WTC11 (cell line): ENCODE measurements at places on chromosomes 2 and 18.

DNA sequence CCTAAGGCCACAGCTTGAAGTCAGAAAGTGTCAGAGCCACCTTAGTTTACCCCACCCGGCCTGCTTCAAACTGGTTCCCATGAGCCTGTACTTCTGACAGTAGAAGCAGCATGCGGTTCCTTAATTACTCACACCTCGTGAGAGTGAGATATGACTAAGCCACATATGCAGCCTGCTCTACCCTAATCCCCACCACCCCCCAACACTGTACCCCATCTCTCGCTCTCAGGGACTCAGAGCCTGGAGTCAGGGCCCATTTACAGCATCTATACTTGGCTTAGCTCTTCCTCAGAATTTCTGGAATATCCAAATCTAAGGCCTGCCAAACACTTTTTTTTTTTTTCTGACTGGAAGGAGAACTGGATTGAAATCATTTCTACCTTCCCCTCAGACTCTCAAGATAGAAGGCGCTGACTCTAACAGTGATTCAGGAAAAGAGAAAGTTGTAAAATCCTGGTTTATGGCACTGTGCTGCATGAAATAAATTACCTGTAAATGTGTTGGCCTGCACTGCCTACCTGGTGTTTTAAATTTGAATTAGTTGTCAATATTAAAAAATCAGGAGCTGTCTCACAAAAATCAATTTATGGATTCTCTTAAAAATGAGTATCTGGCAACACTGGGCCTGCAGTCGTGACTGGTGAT lies 360.0 kb downstream of the RND3 start:
- DNase-seq: no peak

- no peak for DNase-seq
These were observed 41.5 kb downstream of the YES1 start for GRCh38 chr18:770583-770961.

DNA sequence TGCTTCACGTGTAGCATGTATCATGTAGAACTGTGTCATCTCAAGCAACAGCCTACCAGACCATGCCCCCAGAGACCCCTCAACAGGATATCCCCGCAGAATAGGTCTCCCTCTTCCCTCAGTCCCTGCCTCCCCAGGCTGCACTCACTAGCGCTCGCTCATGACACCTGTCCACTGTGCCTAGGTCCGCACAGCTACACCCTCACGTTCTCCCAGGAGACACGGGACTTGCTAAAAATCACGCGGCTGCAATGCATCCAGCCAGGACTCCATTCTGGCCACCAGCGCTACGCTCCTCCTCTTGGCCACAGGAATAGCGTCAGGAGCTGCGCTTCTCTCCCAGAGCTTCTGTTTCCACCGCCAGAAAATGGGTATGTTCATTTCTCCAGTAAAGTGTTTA lies 2.5 kb downstream of the PXDN start:
- DNase-seq: no peak

DNA sequence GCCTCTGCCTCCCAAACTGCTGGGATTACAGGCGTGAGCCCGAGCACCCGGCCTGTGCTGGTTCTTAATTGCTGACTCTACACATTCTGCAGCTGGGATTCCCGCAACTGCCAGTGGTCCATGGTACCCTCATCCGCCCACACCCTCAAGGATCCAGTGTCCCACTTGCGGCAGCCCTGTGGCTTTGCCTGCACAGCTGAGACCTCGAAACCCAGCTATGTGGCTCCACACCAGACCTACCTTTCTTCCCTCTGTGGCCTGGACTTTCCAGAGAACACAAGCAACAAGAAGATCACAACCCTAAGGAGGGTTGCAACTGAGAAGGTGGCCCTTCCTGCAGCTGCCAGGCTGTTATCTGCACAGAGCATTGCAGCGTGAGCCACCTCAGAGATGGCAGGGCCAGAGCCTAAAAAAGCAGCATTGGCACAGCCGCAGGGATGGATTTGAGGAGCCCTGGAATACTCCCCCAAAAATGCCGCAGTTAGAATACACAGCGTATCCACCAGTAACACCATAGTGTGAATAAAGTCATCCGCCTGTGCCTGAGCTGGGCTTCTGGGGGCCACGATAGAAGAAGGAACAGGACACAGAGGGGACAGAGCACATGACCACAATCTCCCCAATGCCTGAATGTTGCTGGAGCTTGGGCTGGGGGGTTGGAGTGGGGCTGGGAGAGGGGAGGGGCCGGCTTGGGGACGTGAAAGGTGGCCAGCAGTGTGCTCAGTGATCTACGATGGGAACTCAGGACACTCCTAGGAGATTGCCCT lies 1.9 kb downstream of the GPR55 start:
- DNase-seq: no peak

DNA sequence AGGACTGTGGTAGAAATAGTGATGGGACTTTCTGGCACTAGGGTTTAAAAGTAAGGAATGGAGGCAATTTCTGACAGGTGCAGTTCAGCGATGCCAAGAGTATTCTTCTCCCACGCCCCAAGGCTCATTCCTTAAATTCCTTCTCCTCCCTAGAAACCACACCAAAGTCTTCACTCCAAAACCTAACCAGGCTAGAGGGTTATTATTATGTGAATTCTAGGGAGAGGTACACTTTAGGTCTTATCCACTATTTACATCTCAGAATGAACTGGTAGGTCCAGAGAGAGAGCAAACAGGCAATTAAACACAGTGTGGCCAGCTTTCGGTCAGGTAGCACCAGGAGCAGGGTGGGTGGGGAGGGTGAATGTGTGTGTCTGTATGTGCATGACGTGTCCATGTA lies 11.4 kb downstream of the IL1F10 start:
- DNase-seq: no peak

- no peak for DNase-seq
These were observed 291.8 kb upstream of the TNP1 start for GRCh38 chr2:217151509-217152206.

- DNase-seq: no peak
These were observed 94.5 kb upstream of the TMEM178A start for GRCh38 chr2:39571111-39571731.

- DNase-seq: no peak
These were observed 202.2 kb downstream of the RNF152 start for GRCh38 chr18:61690418-61691138.
